ENCODE measurements at places on chromosomes 11 and 22.
A peak's percentile ranks its signal among the peaks of the same experiment; 100 is the strongest.

- no peak for DNase-seq
Observed at GRCh38 chr22:43669190-43669589, 142.9 kb downstream of the EFCAB6 start.

DNA sequence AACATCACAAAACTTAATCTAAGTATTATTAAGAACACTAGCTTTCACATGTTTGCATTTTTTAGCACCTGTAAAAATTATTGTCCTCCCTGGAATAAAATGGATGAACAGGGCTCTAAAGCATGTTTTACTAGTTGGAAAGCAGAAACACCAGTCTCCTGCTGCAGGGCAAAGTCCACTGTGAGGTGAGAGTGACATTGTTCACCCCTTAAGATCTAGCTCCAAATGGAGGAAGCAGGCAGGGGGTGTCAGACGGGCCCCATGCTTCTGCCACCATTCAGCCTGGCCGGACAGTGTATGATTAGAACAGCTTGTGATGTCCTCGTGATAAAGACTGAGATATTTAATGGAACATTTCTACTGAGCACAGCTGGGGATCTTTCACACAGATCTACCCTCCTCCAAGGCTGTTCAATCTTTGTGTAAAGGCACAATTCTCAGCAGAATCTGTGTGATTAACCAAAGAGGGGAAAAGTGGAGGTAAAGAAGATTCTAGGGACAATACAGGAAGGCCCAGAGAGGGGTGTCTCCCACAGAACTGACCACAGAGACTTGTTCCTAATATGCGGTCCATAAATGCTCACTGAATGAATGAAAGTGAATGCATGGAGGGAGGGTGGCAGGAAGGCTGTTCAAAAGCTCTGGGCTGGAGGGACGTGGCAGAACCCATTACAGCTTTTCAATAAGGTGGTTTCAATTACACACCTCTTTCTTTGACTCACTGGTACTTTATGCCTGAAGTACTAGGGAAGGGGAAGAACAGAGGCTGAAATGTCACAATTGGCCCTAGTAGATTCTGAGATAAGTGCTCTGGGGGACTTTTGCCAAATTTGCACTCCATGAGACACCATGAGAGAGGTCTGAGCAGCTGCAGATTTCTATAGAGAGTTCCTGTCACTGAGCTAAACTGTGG is 239.1 kb upstream of the ARHGAP20 start:
- DNase-seq = no peak

DNA sequence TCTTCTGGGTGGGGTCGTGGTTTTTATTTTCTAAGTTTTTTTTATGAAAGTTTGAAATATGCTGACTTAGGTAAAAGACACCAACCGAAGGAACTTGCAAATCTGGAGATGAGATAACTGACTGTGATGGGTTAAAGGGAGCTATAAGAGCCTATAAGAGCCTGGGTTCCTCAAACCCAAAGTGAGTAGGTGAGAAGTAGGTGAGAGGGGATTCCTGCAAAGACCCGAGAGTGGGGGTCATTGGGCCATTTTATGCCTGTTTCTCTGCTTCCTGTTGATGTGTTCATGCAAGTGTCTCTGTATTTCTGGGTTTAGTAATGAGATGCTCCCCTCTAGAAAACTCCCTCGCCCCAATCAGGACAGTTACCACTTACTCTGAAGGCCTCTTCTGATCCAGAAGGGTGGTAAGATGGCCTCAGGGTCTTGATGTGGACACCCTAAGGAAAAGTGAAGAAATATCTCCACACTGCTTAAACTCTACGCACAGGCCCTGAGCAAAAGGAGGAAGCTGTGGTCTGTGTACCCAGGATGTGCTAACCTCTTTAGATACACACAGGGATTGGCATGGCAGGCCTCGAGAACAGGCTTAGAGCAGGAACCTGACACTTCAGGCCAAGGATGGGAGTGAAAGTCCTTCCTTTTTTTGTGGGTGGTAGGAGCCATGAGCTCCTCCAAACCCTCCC is 1.8 kb downstream of the FLI1 start:
- DNase-seq = no peak

DNA sequence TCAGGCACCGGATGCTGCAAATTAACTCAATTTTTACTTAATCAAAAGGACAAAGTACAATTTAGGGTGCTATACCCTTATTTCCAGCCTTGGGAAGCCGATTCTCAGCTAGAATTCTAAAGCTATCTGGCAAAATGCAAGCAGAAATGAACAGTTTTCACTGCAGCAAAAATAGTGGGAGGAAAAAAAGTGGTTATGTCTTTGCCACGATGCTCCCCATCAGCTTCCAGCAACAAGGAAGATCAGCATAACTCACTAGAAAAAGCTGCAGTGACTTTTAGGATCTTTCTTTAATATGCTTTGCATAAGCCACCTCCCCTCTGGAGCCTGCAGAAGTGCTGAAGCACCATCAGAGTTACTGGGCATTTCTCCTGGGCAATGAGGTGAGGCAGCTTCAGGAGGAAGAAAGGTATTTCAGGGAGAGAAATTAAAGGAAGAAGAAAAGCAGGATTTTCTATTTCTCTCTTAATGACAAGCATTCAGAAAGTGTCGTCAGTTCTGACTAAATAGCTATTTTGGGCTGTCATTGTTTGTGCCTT is 702.9 kb downstream of the DLG2 start:
- no peak for DNase-seq

DNA sequence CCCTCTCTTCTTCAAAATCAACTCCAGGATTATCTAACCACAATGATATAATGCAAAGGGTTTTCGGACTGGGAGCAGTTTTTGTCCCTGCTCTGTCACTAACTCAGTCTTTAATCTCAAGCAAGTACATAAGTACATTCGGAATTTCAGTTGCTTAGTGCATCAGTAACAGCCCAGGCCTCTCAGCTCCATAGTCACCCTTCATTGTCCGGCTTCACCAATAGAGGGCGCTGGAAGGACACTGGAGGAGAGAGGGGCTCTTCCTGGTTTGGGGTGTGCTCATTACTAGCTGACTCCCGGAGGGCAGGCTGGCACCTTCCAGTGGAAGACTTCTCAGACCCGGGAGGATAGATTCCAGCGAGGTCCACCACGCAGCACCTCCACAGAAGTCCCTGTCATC is 90.4 kb upstream of the PDGFD start:
- peak; percentile 54 for DNase-seq

- no peak for DNase-seq
Observed at GRCh38 chr11:15725246-15725645, 610.5 kb downstream of the INSC start.
